Stimulated activated CD4-positive, alpha-beta T cell treated with anti-CD3 and anti-CD28 coated beads, TNF-alpha, amount 100 ng/mL, for 1 hour (primary cell): ENCODE measurements at places on chromosomes 2 and 18.

- no peak for DNase-seq
Measured at GRCh38 chr2:237171396-237171795, 85.7 kb downstream of the COPS8 start.

DNA sequence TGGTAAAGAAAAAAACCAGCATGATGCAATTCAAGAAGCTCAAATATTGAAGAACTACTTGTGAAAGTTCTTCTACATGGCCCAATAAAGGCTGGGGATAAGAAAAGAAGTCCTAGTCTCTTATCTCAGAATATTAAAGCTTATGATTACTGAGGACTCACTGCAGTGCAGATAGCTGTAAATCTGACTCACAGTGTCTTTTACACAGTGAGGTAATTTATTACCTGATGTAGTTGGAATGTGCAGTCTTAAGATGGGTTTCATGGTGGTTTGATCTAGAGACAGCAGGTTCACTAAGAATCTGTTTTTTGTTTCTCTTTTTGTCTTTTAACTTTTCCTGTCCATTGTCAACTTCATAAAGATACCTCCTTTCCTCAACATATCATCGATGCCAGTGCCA is 484.0 kb upstream of the MAP2 start:
- no peak for DNase-seq

- DNase-seq: no peak
Measured at GRCh38 chr18:715626-716025, 3.2 kb upstream of the ENOSF1 start.

DNA sequence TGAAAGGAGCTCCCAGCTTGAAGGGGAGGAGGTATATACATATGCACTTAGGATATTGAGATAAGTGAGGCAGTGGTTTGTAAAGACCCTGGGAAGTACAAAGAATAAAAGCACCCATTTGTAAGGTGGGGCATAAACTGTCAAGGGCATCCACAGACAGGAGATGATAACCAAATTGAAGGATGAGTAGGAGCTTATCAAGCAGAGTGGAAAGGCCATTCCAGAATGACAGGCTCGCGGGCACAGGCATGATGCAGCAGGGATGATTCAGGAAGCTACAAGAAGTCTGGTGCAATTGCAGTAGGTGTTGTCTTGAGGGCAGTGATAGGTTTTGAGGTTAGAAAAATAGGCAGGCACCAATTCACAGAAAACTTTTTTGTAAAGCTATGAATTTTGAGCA is 504.8 kb downstream of the PIK3C3 start:
- no peak for DNase-seq

DNA sequence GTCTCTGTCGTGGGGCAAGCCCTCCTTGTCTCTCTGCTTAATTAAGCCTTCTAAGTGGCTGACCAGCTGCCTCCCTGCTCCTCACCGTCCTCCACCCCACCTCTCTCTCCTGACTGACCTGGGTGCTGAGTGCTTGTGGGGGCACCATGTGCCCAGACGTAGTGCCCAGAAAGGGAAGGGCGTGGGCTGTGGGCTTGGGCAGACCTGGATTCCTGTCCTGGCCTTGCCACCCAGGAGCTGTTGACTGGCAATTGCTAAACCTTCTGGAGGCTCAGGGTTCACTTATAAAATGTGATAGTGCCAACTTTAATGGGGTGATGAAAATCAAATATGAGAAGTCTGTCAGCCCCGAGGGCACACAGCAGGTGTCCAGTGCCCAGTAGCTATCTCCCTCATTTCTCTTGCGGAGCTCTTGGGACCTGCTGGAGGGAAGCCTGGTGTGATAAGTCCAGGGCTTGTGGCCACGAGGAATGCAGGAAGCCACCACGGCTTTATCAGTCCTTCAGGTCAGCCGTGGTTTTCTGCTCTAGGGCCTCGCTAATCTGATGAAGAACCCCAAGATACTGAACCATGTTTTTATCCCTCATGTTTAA is 22.0 kb upstream of the INHBB start:
- no peak for DNase-seq

- DNase-seq: no peak
Measured at GRCh38 chr2:226716126-226716525, 83.5 kb downstream of the IRS1 start.

DNA sequence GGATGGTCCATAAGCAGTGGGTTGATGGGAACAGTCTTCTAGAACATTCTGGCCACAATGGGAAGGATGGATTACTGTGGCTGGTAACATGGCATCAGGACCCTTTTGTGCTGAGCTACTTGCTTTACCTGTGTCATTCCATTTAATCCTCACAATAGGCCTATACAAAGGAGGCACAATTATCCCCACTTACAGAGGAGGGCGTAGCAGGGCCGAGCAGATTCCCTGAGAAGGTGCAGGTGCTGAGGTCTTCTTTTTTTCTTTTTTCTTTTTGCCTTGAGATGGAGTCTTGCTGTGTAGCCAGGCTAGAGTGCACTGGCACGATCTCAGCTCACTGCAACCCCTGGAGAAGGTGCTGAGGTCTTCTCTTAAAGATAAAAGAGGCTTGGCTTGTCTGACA is 6.7 kb upstream of the LRRC30 start:
- no peak for DNase-seq

- DNase-seq: no peak
Measured at GRCh38 chr2:239118675-239119211, 270.9 kb downstream of the TWIST2 start.

GRCh38 chr2:149924028-149924427 is 336.5 kb upstream of the MMADHC start:
- no peak for DNase-seq

GRCh38 chr2:127314193-127314988 is 20.4 kb upstream of the ERCC3 start:
- no peak for DNase-seq

- DNase-seq: no peak
Measured at GRCh38 chr2:213001297-213001910, 150.0 kb downstream of the IKZF2 start.

DNA sequence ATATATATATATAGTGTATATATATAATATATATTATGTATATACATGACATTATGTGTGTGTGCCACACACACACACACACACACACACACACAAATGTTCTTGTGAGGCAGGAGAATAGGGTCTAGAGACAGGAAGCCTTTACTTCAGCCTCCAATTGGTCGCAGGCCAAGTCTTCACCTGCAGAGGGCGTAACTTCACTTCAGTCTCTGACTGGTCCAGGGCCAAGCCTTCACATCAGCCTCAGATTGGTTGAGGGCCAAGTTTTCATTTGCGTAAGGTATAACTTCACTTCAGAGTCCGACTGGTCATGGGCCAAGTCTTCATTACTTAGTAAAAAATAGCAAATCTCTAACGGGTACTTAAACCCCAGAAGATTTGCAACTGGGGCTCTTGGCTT is 13.2 kb upstream of the SS18 start:
- DNase-seq: no peak

DNA sequence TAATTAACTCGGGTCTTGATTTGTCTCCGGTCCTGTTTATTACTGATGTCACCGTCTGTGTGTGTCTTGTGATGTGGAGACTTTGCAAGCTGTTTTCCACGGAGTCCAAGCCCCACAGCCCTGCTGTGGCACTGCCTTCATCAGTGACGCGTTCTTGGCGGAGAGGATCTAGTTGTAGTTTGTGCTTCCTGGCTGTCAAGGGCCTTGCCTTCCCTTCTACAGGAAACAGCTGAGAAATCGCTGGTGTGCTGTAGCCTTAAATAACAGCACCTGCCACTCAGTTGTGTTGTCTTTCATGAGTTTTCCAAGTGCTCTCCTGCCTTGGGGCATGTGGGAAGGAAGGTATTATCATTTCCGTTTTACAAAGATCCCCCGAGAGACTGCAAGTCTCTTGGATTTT is 26.3 kb downstream of the CTIF start:
- no peak for DNase-seq

DNA sequence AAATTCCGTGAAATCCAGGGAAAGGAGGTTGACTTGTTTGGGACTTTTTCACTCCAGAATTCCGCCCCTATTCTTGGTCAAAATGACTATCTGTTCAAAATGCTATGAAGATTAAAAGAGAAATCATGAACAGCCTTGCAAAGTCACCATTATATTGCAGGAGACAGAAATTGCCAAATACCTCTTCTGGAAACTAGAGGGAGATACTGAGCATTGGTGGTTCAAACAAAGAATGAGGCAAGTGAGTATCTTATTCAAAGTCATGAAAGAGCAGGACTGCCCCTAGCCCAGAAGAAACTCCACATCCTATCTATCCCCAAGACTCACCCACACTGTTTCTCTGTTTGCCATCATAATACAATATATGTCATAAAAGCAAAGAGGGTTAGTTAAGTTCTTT is 862.3 kb upstream of the POU3F3 start:
- no peak for DNase-seq

- no peak for DNase-seq
Measured at GRCh38 chr18:28961669-28962228, 784.8 kb upstream of the CDH2 start.

GRCh38 chr2:151906633-151906998 is 78.4 kb upstream of the ARL5A start:
- no peak for DNase-seq

GRCh38 chr18:63083555-63083954 is 236.0 kb downstream of the BCL2 start:
- DNase-seq: no peak

- DNase-seq: no peak
Measured at GRCh38 chr18:37484983-37485834, 80.4 kb downstream of the CELF4 start.

- no peak for DNase-seq
Measured at GRCh38 chr2:60569680-60570111, 16.2 kb upstream of the BCL11A start.

DNA sequence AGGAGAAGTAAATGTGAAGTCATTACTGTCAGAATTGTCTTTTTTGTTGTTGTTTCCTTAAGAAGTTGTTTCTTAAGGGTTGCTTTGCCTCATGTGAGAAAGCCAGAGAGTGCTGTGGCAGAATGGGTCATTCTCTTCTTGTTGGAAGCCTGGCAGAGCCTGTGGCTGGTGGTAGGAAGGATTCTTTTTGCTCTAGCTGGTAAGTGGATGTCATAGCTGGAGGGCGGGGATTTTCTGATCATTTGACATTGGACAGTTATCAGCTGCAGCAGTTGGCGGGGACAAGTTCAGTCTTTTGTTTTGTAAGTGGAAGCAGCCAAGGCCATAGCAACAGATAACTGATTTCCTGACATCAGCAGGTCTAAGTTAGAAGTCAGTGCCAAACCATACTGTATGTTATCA is 5.5 kb upstream of the RMDN2 start:
- no peak for DNase-seq

GRCh38 chr2:172248381-172248780 is 145.7 kb upstream of the DLX2 start:
- DNase-seq: no peak

DNA sequence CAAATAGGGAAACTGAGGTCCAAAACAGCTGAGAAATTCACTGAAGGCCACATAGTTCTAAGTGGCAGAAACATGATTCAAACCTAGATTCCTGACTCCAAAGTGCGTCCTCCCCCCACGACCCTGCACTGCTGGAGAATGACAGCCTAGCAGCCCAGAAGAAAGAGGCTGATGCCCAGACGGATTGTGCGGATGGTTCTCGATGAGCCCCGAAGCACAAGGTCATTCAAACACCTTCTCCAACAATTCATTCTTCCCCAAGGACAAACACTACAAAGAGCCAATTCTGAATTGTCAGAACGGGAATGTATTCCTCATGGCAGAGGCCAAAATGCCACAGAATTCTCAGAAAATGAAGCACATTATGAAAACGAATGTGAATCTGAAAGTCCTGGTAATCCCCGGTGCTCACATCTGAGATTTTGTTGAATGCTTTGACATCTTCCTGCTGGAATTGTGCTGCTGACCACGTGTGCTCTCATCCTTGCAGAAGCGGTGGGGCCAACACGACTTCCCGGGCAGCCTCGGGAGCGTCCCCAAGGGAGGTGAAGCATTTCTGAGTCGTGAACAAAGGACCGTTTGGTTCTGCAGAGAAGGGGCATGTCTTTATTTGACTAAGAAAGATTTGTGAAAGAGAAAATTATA is 337.0 kb downstream of the EIPR1 start:
- DNase-seq: no peak

DNA sequence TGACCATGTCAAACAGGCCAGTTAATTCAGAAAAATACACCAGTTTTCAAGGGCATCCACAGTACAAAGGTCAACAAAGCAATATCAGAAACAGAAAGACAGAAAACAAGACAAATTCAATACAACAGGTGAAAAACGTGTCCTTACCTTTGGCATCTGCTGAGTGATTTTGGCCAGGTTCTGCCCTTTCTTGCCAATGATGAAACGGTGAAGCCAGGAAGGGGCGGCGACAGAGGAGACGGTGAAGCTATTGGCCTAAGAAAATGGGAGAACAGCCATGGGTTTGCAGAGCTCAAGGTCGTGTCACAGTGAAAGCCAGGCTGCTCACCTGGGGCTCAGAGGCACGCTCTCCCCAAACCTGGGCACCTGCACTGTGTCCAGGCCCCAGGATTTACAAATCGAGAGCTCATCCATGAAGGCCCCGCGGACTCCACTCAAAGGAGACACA is 60.5 kb downstream of the HDLBP start:
- no peak for DNase-seq

- DNase-seq: no peak
Measured at GRCh38 chr2:166179201-166179600, 51.4 kb upstream of the SCN1A start.

DNA sequence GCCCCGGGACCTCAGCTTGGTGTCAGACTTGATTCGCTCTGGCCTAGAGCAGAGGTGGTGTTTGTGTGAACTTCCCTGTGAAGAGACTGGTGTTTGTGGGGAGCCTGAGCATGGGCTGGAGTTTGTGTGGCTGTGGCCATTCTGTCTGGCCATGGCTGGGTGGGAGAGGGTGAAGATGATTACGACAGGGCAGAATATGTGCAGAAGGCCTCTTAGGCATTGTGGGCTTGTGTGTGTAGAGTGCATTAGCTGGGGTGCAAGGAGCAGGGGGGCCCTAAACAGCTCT is 10.5 kb downstream of the OBSL1 start:
- DNase-seq: no peak

GRCh38 chr2:109510136-109511028 is 103.4 kb downstream of the SEPTIN10 start:
- peak; percentile 58 for DNase-seq

DNA sequence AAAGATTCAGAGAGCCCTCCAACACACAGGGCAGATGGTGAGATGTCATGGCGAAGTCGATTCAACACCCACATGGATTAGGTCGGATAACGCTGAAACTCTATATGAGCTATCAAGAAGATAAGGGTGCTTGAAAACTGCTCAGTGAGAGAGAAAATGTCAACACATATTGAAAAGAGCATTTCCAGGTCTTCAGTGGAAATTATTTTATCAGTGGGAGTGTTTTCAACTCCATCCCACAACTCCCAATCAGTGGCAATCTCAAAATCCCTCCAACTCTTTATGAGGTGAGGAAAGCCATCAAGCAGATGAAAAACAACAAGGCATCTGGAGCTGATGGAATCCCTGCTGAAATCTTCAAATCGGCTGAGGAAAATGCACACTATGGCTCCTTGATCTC is 104.5 kb upstream of the KLHL14 start:
- DNase-seq: no peak

DNA sequence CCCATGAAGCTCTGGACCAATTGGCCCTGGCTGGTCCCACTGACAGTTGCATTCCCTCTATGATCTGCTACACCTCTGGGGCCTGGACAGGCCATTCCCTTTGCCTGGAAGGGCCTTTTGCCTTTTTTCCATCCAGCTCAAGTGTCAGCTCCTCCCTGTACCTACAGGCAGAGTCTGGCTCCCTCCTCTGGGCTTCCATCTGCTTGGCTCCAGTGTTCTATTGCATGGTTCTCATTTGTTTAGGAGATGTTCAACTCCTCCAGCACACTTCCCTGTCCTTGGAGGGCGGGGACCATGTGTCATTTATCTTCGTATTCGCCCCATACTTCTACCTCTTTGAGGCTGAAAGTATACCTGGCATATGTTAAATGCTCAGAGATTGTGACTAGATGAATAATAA is 61.1 kb downstream of the PRKCE start:
- DNase-seq: no peak

- no peak for DNase-seq
Measured at GRCh38 chr2:84846741-84847142, 34.1 kb downstream of the TRABD2A start.
